Liver (tissue), 10 donors: ENCODE measurements at places on chromosomes 13 and 19. TPM values are rescaled to one million over a fixed set of nuclear protein-coding genes. Genes with fewer than 3 reads are reported as not detected.

Gene ASF1B
- total RNA-seq, result 20.5 TPM

Gene KIR3DL1
- 0.08 TPM for total RNA-seq

Gene DAND5
- total RNA-seq, result not detected

Gene OR4F17
- not detected for total RNA-seq

Gene RPL13A
- total RNA-seq, result 444 TPM

Gene RNF113B
- total RNA-seq, result not detected

Gene RAB20
- 31.0 TPM for total RNA-seq

Gene ZNF486
- total RNA-seq, result 0.75 TPM

Gene KL
- total RNA-seq, result 0.37 TPM

Gene THSD8
- not detected for total RNA-seq

Gene ERICH6B
- total RNA-seq, result not detected

Gene CYP2F1
- not detected for total RNA-seq

Gene SLC10A2
- total RNA-seq, result not detected

DNA sequence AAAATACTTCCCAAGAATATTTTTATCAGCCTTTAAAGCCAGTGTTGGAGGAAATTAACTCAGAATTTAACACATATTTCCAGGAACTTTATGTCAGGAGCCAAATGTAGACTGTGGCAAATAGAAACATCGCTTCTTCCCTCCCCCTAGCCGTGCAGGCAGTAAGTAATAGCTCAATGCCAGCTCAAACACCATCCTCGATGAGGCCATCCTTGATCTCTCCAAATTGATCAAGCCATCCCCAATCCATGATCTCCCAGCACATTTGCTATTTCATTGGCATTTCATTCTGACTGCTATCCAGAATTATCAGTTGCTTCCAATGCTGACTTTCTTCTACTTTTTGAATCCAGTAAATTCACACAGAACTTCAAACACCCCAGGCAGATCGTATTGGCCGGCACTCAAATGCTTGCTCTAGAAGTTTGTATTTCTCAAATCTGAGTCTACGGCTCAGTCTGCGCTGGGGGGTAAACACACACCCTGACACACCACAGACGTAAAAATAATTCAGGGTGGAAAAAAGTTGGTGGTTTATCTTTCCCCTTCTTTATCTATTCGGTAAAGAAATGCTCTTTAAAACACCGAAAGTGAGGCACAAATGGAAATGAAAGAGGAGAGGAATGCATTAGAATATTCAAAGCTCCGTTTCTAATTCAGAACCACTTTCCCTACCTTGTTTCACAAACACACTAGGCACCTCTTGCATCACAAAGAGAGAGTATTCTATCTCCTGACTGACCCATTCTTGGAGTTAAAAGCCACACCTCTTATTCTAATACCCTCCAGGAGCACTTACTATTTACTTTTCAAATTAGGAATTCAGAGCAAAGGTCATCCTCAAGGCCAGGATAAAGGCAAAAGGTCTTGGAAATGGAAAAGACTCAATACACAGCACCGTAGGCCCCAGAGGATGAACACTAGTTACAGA, 991 bp downstream of the OBI1 start:
- H3K27ac ChIP-seq, result peak overlapping the region; percentile 40
- no peaks in the 10 kb centered on the region for H3K36me3 ChIP-seq
- peak overlapping the region; percentile 100 for H3K4me3 ChIP-seq
- no peak for DNase-seq
- no peaks in the 10 kb centered on the region for H3K27me3 ChIP-seq

- no peak for DNase-seq
- no peak overlapping the region for H3K4me3 ChIP-seq
- H3K27ac ChIP-seq, result no peak overlapping the region
- no peaks in the 10 kb centered on the region for H3K36me3 ChIP-seq
- H3K27me3 ChIP-seq, result no peaks in the 10 kb centered on the region
These were observed 213.3 kb upstream of the MIR17HG start for GRCh38 chr13:91133941-91134802.

DNA sequence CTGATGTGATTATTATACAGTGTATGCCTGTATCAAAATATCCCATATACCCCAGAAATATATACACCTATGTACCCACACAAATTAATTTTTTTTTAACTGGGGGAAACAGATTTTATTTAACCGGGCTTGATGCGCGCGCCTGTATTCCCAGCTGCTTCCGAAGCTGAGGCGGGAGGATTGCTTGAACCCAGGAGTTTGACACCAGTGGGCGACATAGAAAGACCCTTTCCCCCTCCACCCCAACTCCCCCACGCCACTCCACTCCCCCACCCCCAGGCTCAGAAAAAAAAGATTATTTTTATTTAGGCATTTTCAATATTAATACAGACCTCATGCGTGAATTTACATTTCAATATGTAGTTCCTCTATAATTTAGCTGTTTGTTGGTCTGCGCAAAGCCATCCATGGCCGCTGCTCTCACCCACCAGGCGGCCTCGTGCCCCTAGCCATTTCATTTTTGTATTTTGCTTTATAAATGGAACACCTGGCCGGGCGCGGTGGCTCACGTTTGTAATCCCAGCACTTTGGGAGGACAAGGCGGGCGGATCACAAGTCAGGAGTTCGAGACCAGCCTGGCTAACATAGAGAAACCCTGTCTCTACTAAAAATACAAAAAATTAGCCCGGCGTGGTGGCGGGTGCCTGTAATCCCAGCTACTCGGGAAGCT, 836 bp upstream of the VPS36 start:
- H3K36me3 ChIP-seq, result no peaks in the 10 kb centered on the region
- H3K27ac ChIP-seq, result no peak overlapping the region
- no peak for DNase-seq
- H3K4me1 ChIP-seq, result peaks cover 7% of the 10 kb centered on the region
- H3K27me3 ChIP-seq, result no peaks in the 10 kb centered on the region

- DNase-seq, result no peak
- H3K36me3 ChIP-seq, result peaks cover 18% of the 10 kb centered on the region
- H3K27me3 ChIP-seq, result no peaks in the 10 kb centered on the region
- H3K4me3 ChIP-seq, result no peak overlapping the region
These were observed 25.3 kb upstream of the DPY19L3 start for GRCh38 chr19:32380269-32380668.

GRCh38 chr13:99267927-99268326, 9.7 kb upstream of the GPR18 start:
- H3K27ac ChIP-seq, result no peak overlapping the region
- H3K27me3 ChIP-seq, result no peaks in the 10 kb centered on the region
- H3K4me3 ChIP-seq, result no peak overlapping the region
- peaks cover 4% of the 10 kb centered on the region for H3K36me3 ChIP-seq
- no peak for DNase-seq

GRCh38 chr19:1049800-1050199, 9.9 kb downstream of the ABCA7 start:
- DNase-seq, result no peak
- H3K27me3 ChIP-seq, result no peaks in the 10 kb centered on the region
- H3K27ac ChIP-seq, result no peak overlapping the region
- H3K4me1 ChIP-seq, result no peaks in the 10 kb centered on the region
- no peaks in the 10 kb centered on the region for H3K36me3 ChIP-seq
- H3K4me3 ChIP-seq, result no peak overlapping the region

DNA sequence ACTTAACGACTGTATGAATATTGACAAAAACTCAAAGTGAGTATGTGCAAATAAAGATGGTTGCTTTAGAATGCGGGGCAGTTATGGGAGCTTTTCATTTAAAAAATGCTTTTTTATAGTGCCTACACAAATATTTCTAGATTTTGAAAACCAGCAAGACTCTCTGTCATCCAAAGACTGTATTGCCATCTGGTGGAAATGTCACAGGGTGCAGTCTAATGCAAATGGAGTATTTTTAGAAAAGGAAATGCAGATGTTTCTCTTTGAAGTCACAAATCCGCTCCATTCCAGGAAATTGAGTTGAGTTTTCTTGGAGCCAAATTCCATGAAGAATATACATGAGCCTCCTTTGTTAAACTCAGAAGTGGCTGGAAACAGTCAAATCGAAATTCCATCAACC, 2.3 kb upstream of the C1QTNF9B start:
- no peak overlapping the region for H3K4me3 ChIP-seq
- H3K27ac ChIP-seq, result no peak overlapping the region
- no peaks in the 10 kb centered on the region for H3K36me3 ChIP-seq
- no peak for DNase-seq
- H3K4me1 ChIP-seq, result peaks cover 4% of the 10 kb centered on the region

- DNase-seq, result no peak
- no peak overlapping the region for H3K4me3 ChIP-seq
- H3K4me1 ChIP-seq, result no peaks in the 10 kb centered on the region
- peaks cover 73% of the 10 kb centered on the region for H3K36me3 ChIP-seq
- H3K27ac ChIP-seq, result no peak overlapping the region
- no peaks in the 10 kb centered on the region for H3K27me3 ChIP-seq
These were observed 13.1 kb downstream of the DCAF15 start for GRCh38 chr19:13965377-13965896.

GRCh38 chr19:1882089-1882785, 3.1 kb downstream of the ABHD17A start:
- H3K27ac ChIP-seq, result peak overlapping the region; percentile 50
- DNase-seq, result no peak
- no peaks in the 10 kb centered on the region for H3K27me3 ChIP-seq
- H3K36me3 ChIP-seq, result peaks cover 2% of the 10 kb centered on the region
- H3K4me1 ChIP-seq, result peaks cover 34% of the 10 kb centered on the region

GRCh38 chr19:45763691-45764294, 5.3 kb downstream of the SIX5 start:
- H3K4me1 ChIP-seq, result peaks cover 24% of the 10 kb centered on the region
- H3K27me3 ChIP-seq, result no peaks in the 10 kb centered on the region
- H3K36me3 ChIP-seq, result no peaks in the 10 kb centered on the region
- no peak overlapping the region for H3K4me3 ChIP-seq

DNA sequence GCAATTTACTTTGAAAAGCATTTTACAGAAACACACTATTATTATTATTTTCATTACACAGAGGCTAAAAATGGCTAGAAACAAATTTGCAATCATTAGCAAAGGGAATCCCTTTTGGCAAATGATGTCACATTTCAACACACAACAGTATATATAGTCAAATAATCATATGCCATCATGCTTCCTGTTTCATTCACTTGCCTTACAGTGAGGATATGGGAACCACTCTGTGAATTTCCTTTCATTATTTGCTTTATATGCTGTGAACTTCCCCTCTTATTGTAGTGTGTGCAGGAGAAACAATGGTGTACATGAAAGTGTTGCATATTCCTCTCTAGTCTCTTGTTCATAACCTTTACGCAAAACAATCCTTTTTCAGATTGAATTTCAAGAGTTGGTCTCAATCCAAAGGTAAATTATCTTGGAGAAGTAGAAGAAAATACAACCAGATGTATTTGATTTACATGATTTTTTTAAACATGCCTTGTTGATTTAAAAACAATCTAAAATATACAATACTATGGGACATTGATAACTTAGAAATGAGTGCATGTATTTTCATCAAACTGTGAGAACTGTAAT, 657.3 kb downstream of the EFNB2 start:
- DNase-seq, result no peak
- H3K4me3 ChIP-seq, result no peak overlapping the region
- no peaks in the 10 kb centered on the region for H3K27me3 ChIP-seq
- no peaks in the 10 kb centered on the region for H3K4me1 ChIP-seq

DNA sequence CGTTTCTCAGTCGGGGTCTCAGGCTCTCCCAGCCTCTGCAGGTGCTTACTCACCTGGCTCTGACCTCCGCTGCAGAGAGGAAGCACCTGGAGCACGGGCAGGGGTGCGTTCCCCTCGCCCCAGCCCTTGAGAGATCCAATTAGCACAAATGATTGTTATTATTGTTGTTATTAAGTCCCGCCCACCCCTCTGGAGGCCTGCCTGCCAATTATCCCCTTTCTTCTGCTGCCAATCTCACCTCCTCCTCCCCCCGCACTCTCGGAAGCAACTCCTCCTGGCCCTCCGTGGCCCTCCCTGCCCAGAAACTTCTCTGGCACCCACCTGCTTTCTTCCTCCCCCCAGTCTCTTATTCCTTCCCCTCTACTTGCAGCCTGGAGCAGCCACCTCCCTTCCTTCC, 8.8 kb downstream of the ZNF787 start:
- DNase-seq, result no peak
- H3K4me1 ChIP-seq, result peaks cover 66% of the 10 kb centered on the region
- H3K27ac ChIP-seq, result peak overlapping the region; percentile 11
- H3K36me3 ChIP-seq, result no peaks in the 10 kb centered on the region

- H3K36me3 ChIP-seq, result no peaks in the 10 kb centered on the region
- no peaks in the 10 kb centered on the region for H3K4me1 ChIP-seq
- H3K27me3 ChIP-seq, result no peaks in the 10 kb centered on the region
- DNase-seq, result no peak
- H3K4me3 ChIP-seq, result no peak overlapping the region
These were observed 155.2 kb downstream of the DPF1 start for GRCh38 chr19:38068826-38069225.

DNA sequence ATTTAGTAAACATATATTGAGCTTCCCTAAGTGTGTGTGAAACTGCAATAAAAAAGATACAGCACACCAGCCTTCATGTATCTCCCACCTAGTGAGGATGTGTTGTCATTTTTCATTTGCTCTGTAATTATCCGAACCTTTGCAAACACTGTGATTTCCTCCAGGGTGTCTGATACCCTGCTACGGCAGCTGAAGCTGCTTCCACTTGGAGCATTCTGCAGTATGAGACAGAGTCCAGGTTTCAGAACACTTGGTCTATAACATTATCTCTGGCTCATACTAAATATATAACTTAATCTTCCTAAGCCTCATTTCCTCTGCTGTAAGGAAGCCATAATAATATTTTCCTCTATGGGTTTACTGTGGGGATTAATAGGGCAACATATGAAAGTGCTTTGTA, 1338.1 kb upstream of the SLC10A2 start:
- H3K36me3 ChIP-seq, result no peaks in the 10 kb centered on the region
- H3K27me3 ChIP-seq, result no peaks in the 10 kb centered on the region
- DNase-seq, result no peak
- no peaks in the 10 kb centered on the region for H3K4me1 ChIP-seq
- H3K4me3 ChIP-seq, result no peak overlapping the region
- H3K27ac ChIP-seq, result no peak overlapping the region

DNA sequence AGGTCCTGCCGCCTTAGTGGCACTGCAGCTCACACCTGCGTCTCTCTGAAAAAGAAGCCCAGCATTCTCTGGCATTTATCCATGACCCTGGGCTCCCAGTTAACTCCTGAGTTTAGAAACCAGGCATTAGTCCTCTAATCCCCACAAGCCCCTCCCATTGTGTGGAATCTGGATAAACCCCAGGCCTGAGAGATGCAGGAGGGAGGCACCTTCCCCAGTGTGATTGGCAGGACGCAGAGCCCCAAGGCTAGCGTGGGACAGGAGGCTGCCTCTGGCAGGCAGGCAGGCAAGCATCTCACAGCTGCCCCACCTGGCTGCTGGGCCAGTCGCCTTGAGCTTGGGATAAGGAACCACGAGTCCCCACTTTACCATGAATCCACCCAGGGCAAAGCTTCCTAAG, 11.0 kb upstream of the SERPINE3 start:
- DNase-seq, result no peak
- no peaks in the 10 kb centered on the region for H3K4me1 ChIP-seq
- H3K4me3 ChIP-seq, result no peak overlapping the region
- H3K27me3 ChIP-seq, result no peaks in the 10 kb centered on the region
- H3K27ac ChIP-seq, result no peak overlapping the region
- no peaks in the 10 kb centered on the region for H3K36me3 ChIP-seq

DNA sequence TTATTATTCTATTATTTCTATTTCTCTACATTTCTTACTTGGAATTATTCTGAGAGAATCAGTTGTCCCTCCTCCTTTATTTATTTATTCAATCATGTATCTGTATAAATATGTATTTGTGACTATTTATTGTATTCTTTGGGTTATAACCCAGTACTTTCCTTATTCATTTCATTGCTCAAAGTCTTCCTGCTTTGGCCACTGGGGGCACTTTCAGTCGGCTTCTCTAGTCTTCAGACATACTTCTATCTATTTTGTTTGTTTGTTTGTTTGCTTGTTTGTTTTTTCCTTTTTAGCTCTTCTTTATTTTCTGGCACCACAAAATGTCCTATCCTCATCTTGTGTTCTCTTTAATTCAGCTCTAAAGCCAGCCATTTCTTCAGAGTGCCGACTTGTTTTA, 260.4 kb downstream of the NALCN start:
- no peaks in the 10 kb centered on the region for H3K36me3 ChIP-seq
- no peak for DNase-seq
- peaks cover 2% of the 10 kb centered on the region for H3K27me3 ChIP-seq
- no peak overlapping the region for H3K4me3 ChIP-seq
- no peak overlapping the region for H3K27ac ChIP-seq
- H3K4me1 ChIP-seq, result no peaks in the 10 kb centered on the region
